ENCODE measurements at places on chromosomes 2 and 18.

GRCh38 chr2:240195316-240195861 lies 54.9 kb upstream of the OTOS start:
- DNase-seq = no peak

DNA sequence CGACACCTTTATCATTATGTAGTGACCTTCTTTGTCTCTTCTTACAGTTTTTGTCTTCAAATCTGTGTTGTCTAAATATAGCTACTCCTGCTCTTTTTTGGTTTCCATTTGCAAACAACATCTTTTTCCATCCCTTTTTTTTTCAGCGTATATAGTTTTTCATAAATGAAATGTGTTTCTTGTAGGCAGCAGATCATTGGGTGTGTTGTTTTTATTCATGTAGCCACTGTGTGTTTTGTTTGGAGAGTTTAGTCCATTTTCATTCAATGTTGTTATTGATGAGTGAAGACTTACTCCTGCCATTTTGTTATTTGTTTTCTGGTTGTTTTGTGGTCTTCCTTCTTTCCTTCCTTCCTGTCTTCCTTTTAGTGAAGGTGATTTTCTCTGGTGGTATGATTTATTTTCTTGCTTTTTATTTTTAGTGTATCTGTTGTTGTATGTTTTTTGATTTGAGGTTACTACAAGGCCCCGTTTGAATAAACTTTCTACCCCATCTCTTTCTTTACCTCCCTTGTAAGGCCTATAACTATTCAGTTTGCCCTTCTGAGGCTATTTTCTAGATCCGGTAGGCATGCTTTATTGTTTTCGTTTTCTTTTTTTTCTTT lies 81.4 kb downstream of the FAM117B start:
- DNase-seq = no peak

DNA sequence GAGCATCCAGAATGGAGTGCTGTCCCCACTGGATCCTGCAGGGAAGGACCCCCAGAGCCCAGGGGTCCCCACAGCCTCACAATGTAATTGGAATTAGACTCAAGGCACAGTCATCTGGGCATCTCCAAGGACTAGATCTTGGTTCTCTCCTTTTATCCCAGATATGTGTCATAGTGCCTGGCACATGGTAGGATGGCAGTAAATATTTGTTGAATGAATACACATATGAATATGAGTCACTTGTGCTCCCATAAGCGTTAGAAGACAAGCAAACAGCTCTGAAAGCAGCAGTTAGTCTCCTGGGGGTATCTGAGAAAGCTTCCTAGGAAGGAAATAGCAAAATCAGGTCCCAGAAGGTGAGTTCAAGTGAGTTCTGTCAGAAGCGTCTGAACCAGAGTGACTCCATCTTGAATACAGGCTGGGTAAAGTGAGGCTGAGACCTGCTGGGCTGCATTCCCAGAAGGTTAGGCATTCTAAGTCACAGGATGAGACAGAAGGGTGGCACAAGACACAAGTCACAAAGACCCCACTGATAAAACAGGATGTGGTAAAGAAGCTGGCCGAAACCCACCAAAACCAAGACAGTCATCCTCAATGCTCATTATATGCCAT lies 234.1 kb upstream of the ID2 start:
- no peak for DNase-seq

GRCh38 chr2:179511105-179511789 lies 246.6 kb upstream of the SESTD1 start:
- no peak for DNase-seq

DNA sequence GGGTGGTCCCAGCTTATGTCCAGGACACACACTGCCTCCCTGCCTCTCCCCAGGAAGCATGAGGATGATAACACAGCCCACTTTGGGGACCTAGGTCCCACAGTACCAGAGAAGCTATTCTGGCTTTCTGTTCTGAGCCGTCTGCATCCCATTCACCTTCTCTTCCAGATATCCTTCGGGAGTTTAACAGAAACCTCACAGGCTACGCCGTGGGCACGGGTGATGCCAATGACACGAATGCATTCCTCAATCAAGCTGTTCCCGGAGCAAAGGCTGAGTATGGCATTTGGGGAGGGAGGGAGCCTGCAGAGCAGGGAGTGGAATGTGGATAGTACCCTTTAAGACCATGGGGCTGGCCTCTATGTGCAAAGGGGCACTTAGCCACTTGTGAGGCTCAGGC lies 102.6 kb downstream of the PLB1 start:
- DNase-seq = no peak

GRCh38 chr2:5756272-5756671 lies 64.1 kb downstream of the SOX11 start:
- DNase-seq = no peak
